ENCODE measurements at places on chromosomes 1 and 21. TPM values are rescaled to one million over a fixed set of nuclear protein-coding genes. Genes with fewer than 3 reads are reported as not detected.

The ADCY10 gene
- total RNA-seq, result 0.69 TPM

The PRKAA2 gene
- total RNA-seq, result 39.9 TPM

The ADAMTSL4 gene
- total RNA-seq, result 0.23 TPM

The SPRR2B gene
- not detected for total RNA-seq

All from diencephalon (tissue), 1 donor.